ENCODE measurements at places on chromosomes 4 and X.
A peak's percentile ranks its signal among the peaks of the same experiment; 100 is the strongest.

- H3K4me3 ChIP-seq, result no peak overlapping the region
- H3K4me1 ChIP-seq, result no peaks in the 10 kb centered on the region
- no peak for DNase-seq
- peak overlapping the region; percentile 11 for H3K27ac ChIP-seq
- H3K36me3 ChIP-seq, result no peaks in the 10 kb centered on the region
- H3K27me3 ChIP-seq, result peaks cover 3% of the 10 kb centered on the region
These were observed 20.3 kb upstream of the VEGFD start for GRCh38 chrX:15404401-15405096.

DNA sequence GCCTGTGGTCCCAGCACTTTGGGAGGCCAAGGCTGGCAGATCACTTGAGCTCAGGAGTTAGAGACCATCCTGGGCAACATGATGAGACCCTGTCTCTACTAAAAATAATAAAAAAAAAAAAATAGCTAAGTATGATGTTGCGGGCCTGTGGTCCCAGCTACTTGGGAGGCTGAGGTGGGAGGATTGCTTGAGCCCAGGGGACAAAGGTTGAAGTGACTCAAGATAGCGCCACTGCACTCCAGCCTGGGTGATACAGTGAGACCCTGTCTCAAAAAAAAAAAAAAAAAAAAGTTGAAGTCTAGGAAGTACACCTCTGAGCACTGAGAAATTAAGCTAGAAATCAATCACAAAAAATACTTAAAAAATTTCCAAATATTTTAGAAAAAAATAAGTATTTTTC, 86.5 kb downstream of the FRAS1 start:
- DNase-seq, result no peak
- H3K27ac ChIP-seq, result no peak overlapping the region
- H3K4me3 ChIP-seq, result no peak overlapping the region
- no peaks in the 10 kb centered on the region for H3K36me3 ChIP-seq

- H3K4me3 ChIP-seq, result no peak overlapping the region
- no peak overlapping the region for H3K27ac ChIP-seq
- no peaks in the 10 kb centered on the region for H3K36me3 ChIP-seq
- DNase-seq, result no peak
- H3K4me1 ChIP-seq, result no peaks in the 10 kb centered on the region
- H3K27me3 ChIP-seq, result no peaks in the 10 kb centered on the region
These were observed 270.5 kb upstream of the GPC4 start for GRCh38 chrX:133685822-133686221.

DNA sequence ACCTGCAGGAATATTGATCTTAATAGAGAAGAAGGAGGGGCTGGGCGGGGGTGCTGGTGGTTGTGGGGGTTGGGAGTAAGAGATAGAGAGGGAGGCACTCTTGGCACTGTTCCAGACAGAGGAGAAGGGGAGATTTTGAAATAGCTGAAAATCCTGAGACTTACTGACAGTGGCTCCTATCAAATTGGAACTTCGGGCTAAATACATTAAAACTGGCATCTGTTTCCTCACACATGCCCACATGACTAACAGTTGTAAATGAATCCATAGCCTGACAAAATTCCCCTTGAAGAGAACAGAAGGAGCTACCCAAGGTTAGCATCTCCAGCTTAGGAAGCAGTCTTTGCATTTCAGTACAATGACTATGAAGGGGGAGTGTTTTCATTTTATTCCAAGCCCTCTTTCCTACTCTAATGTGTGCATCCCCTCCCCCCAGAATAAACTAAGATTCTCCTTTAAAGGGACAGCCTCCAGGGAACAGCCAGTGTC, 1.4 kb downstream of the DCX start:
- H3K4me3 ChIP-seq, result no peak overlapping the region
- no peaks in the 10 kb centered on the region for H3K4me1 ChIP-seq
- H3K27ac ChIP-seq, result no peak overlapping the region

GRCh38 chrX:78945186-78945912, at the start of gene P2RY10:
Gene P2RY10 (plus strand): TSS chrX:78945391. CDS start chrX:78960521, 15,130 bp downstream.
- H3K27ac ChIP-seq, result peak within 1 kb of the TSS; percentile 84
- H3K27me3 ChIP-seq, result no peaks in the 10 kb centered on the region
- H3K4me3 ChIP-seq, result peak within 1 kb of the TSS; percentile 33
- peaks cover 29% of the 10 kb centered on the region for H3K4me1 ChIP-seq
- no peak for DNase-seq
- no peaks in the 10 kb centered on the region for H3K36me3 ChIP-seq
